ENCODE measurements at places on chromosomes 2 and 18. TPM values are rescaled to one million over a fixed set of nuclear protein-coding genes. Genes with fewer than 3 reads are reported as not detected.

The MAP3K19 gene
- total RNA-seq, result not detected

The TGFA gene
- total RNA-seq, result 1.3 TPM

The TCF7L1 gene
- total RNA-seq, result 9.9 TPM

The RNPEPL1 gene
- total RNA-seq, result 10.3 TPM
